Activated CD4-positive, alpha-beta T cell treated with anti-CD3 and anti-CD28 coated beads for 36 hours (primary cell): ENCODE measurements at places on chromosomes 16 and 17. TPM values are rescaled to one million over a fixed set of nuclear protein-coding genes. Genes with fewer than 3 reads are reported as not detected.

Gene DNAI2
- total RNA-seq = 0.49 TPM

Gene ARHGAP44
- 0.14 TPM for total RNA-seq

Gene PRM3
- not detected for total RNA-seq

Gene CLDN9
- total RNA-seq = not detected

Gene KRT23
- total RNA-seq = not detected

Gene EFCAB5
- total RNA-seq = 0.27 TPM

Gene LPO
- total RNA-seq = 0.14 TPM

DNA sequence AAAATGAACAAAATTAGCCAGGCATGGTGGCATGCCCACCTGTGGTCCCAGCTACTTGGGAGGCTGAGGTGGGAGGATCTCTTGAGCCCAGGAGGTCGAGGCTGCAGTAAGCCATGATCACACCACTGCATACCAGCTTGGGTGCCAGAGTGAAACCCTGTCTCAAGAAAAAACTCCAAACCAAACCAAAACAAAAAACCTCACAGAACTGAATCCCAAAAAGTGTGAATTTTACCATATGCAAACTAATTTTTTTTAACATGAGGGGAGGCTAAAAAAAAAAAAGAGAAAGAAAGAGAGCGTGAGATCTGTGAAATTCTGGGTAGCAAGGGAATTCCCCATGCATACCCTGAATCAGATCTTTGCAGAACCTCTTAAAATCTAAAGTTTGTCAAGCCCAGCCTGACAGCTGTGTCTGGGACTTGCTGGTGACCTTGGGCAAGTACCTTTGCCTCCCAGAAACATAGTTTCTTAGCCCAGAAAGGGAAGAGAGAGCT, 17.1 kb upstream of the CDH1 start:
- peak; percentile 64 for DNase-seq

- no peak for DNase-seq
These were observed 49.3 kb upstream of the BCO1 start for GRCh38 chr16:81189100-81189664.

DNA sequence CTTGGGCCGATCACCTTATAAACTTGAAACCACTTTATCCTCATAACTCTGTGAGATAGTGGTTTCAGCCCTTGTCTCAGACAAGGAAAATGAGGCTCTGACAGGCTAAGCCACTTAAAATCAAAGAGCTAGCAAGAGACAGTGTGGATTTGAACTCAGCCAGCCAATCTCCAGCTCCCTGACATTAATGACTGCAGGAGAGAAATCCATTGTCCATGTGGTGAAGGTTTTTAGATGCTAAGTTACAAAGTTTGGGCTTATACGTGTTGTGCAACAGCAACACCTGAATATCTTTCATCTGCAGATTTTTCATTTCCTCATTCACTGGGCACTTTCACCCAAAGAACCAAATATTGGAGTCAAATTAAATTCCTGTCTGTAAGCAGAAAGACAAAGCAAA, 501.3 kb downstream of the GRIN2A start:
- no peak for DNase-seq

GRCh38 chr17:42287977-42288802, at the start of gene STAT5A:
Gene STAT5A (plus strand): TSS chr17:42288498. CDS start chr17:42289412, 914 bp downstream.
- peak; percentile 90 for DNase-seq

GRCh38 chr16:66426112-66427035, 721 bp upstream of the BEAN1 start:
- DNase-seq = no peak

- DNase-seq = peak; percentile 34
These were observed 615 bp downstream of the NHERF2 start for GRCh38 chr16:2027024-2028010.

DNA sequence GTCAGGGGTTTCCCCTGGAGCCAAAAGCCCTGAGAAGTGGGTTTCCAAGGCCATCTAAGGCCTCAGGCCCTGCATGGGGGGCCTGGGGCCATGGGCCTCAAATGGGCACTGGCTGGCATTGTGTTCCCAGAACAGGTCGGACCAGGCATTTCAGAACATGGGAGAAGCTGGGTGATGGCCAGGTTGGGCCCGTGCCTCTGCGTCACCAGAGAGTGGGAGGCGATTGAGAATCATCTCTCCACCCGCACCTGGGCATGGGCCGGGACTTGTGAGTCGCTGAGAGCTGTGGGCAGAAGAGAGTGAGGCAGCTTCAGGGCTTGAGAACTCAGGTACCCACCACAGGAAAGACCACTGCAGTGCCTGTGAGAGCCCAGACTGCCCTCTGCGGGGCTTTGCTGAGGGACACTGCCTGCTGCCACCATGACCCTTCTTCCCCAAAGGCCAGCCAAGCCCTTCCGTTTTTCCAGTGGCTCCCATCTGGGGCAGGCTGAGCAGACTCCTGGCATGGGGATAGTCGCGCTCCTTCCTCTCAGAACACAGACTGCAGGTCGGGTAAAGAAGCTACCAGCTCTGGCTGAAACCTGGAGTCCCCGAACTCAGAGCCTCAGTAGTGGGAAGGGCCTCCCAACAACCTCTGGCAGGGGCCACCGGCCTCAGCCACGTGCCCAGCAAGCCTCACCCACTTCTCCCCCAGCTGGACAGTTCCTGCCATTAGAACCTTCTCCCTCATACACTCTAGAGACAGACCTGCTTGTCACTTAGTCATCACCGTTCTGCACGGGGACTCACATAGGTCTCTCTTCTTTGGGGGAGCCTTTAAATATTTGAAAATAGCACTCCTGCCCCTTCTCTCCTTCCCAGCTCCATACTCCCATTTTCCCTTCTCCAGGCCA, 1.6 kb downstream of the RAB11FIP4 start:
- DNase-seq = no peak

GRCh38 chr16:10494343-10495030, 85.9 kb downstream of the EMP2 start:
- DNase-seq = no peak

DNA sequence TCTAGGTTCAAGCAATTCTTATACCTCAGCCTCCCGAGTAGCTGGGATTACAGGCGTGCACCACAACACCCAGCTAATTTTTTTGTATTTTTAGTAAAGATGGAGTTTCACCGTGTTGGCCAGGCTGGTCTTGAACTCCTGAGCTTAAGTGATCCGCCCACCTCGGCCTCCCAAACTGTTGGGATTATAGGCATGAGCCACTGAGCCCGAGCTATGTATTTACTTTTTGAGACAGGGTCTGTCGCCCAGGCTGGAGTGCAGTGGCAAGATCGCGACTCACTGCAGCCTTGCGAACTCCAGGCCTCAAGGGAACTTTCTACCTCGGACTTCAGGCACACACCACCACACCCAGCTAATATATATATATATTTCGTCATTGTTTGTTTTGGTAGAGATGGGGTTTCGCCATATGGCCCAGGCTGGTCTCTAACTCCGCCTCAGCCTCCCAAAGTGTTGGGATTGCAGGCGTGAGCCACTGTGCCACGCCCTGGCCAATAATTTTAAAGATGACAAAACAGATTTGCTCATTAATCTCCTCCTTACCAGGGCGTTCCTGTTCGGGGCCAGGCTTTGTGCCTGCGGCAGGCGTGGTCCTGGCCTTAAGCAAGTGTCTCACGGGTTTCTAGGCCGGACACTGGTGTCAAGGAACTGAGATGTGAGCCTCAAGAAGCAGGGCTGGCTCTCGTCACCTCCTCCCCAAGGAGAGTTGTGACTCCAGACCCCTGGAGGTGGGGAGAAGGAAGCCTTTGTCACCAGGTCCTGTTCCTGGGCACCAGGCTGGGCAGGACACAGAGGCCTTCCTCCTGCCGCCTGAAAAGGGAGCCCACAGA, 4.3 kb upstream of the NPW start:
- DNase-seq = no peak
